ENCODE measurements at places on chromosomes 1 and 21. TPM values are rescaled to one million over a fixed set of nuclear protein-coding genes. Genes with fewer than 3 reads are reported as not detected.

LUZP1 gene
- 152 TPM for polyA plus RNA-seq

GBP7 gene
- polyA plus RNA-seq, result not detected

RGS5 gene
- 18.4 TPM for polyA plus RNA-seq

PADI3 gene
- polyA plus RNA-seq, result 0.37 TPM

TNFSF18 gene
- not detected for polyA plus RNA-seq

LINGO4 gene
- polyA plus RNA-seq, result not detected

BLZF1 gene
- 9.5 TPM for polyA plus RNA-seq

CFHR1 gene
- not detected for polyA plus RNA-seq

ZBTB8A gene
- 8.4 TPM for polyA plus RNA-seq

HSD3B1 gene
- not detected for polyA plus RNA-seq

NBPF3 gene
- 3.7 TPM for polyA plus RNA-seq

SLC66A1 gene
- polyA plus RNA-seq, result 8.6 TPM

ACKR1 gene
- polyA plus RNA-seq, result not detected
